CD4-positive, alpha-beta T cell treated with Interleukin-4 for 1 hour (primary cell): ENCODE measurements at places on chromosomes 1 and 21.

GRCh38 chr1:205998457-205999241 lies 4.5 kb downstream of the RAB7B start:
- no peak for DNase-seq

GRCh38 chr1:54399765-54400164 lies 6.4 kb downstream of the SSBP3 start:
- DNase-seq: no peak

DNA sequence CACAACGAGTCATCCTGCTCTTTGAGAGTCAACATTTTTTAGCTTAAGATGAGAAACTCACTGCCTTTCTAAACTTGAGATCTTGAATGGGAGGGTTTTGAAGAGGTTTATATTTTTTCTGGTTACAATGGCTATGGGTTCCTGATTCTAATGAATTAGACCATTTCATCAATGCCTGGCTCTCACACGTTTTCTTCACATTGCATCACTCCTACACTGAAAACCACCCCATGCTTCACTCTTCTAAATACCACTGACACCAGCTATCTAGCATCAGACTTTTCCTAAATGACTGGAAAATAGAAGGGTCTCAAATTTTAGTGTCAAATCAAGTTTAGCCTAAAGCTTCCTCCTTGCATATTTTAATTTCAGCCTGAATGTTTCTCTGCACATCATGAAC lies 606.1 kb upstream of the USP24 start:
- DNase-seq: no peak

DNA sequence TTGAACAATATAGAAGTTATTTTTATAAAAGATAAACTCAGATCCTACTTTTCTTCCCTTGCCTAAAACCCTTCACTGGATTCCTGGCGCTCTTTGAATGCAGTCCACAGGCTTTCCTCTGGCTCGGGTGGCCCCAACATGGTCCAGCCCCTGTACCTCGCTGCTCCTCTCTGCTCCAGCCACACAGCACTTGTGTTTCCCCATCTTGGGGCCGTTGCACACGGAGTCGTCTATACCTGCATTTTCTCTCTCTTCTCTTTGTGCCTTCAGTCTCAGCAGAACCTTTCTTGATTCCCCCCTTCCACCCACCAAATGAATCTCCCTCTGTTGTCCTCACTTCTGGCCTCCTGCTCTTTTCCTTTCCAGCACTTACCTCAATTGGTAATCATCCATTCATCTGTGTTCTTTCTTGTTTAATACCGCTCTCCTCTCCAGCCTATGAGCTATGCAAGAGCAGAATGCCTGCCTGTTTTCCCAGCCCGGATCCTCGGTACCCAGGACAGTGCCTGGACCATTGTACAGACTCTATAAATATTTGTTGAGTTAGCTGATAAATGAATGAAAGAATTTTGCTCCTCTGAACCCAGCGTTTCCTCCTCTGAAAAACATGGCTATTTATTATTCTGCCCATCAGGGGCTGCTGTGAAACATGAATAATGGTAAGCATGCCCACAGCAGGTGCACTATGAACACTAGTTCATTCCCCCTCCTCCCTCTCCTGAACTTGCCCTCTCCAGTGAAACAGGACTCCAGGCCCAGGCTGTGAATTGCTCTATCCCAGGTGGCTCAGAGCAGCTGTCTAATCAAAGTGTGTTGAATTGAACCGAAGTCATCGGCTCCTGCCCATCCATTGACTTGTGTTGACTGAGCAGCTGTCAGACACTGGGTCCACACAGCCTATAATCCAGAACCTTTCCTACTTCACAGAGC lies 266.9 kb downstream of the PTPRU start:
- no peak for DNase-seq

DNA sequence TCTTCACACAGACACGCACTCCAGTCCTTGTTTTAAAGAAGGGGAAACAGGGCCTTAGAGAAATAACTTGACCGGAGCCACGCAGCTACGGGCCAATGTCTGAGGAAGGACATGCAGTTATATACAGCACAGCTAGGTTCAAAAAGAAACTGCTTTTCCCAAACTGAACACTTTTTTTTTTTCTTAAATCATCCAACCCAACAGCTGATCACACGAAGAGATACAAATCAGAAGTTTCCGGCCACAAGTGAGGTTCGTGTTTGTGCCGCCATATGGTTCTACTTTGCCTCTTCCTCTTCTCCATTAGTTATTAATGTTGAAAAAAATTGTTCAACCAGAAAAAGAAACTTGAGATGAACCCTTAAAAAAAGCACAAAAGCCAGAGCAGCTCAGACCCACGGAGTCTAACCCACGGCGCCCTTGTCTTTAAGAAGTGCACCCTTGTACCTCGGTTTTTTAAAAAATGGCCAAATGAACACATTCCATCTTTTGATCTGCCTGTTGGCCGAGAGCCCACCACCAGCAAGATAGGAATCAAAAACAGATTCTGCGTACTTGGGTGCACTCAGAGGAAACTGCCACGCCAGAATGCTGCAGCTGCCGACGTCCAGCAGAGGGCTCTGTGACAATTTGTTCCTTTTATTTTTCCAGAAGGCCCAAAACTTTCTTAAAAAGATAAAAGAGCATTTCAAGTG lies 78.9 kb downstream of the SLC66A1 start:
- DNase-seq: peak; percentile 64

- no peak for DNase-seq
Measured at GRCh38 chr1:52603630-52604029, 1.5 kb downstream of the GPX7 start.

DNA sequence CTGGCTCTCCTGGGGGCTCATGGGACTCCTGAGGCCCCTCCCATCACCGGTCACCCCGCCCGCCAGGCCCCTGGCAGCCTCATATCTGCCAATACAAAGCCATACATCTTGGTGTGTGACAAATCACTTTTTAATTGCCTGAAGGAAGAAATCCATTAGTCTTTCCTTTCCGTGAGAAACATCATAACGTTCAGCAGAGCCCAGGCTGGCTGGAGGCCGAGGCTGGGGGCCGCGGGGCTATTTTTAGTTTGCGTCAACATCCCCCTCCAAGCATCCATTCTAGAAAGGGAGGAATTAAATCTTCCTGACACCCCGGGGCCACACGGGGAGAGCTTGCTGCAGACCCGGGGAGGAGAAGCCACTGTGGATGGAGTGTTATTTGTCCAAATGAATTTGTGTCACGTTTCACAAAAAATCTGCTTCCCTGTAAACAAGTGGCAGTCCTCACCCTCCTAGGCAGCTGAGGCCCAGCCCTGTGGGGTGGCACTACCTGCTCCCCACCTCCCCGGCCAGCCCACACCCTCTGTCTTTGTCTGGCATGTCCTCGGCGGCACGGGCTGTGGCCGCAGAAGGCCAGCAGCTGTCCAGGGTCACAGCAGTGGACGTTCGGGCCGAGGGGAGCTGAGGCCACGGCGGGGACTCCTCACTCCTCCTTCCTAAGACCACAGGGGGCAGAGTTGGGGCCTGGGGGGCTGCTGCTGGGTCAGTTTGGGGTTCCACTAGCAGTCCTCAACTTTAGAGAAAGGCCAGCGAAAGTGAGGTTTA lies 236.9 kb upstream of the VAMP3 start:
- DNase-seq: no peak

DNA sequence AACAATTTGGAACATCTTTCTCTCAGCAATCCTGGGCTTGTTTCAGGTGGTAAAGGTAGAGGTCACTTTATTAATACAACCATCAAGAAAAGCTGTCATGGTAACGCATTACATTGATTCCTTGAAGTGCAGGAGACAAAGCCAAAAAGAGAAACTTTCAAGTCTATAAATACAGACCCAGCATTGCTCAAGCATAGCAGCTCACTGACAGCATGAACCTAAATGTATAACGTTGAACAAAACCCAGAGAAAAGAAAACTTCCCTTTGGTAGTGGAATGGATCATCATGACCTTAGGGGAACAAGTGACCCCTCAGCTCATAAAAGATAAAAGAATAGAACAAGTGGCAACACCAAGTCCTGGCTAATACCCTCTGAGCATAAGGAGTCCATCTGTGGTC lies 332.2 kb downstream of the NTNG1 start:
- no peak for DNase-seq

GRCh38 chr1:113758631-113759332 lies 504 bp downstream of the PHTF1 start:
- DNase-seq: peak; percentile 61

GRCh38 chr1:61839679-61840078 lies 97.4 kb downstream of the PATJ start:
- no peak for DNase-seq

- DNase-seq: no peak
Measured at GRCh38 chr1:218765753-218766152, 407.9 kb upstream of the LYPLAL1 start.

DNA sequence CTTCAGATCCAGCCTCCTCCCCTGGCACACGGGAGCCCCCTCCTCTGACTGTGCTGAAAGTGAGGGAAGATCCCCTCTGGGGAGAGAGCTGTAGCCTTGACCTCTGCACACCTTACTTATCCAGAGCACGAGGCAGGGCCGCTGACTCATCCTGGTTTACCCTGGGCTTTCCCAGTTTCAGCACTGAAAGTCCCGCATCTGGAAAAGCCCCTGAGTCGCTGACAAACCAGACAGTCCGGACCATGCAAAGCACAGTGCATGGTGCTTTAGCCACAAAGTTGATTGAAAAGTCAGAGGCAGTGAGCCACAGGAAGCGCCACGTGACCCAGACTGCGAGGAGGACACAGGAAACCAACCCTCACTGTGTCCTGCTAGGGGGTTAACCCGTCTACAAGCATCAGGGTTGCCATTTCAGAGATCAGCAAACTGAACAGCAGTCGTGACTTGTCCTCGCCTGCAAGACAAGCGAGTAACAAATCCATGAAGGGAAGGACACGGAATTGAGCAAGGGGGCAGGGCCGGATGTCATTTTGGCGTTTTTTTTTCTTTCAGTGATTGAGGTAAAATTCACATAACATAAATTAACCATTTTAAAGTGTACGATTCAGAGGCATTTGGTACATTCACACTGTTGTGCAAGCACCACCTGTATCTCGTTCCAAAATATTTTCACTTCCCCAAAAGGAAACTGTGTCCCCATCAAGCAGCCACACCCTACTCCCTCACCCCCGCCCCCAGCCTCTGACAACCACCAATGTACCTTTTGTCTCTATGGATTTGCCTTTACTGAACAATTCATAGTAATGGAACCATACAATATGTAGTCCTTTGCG lies 19.9 kb upstream of the IFNGR2 start:
- DNase-seq: peak; percentile 89

DNA sequence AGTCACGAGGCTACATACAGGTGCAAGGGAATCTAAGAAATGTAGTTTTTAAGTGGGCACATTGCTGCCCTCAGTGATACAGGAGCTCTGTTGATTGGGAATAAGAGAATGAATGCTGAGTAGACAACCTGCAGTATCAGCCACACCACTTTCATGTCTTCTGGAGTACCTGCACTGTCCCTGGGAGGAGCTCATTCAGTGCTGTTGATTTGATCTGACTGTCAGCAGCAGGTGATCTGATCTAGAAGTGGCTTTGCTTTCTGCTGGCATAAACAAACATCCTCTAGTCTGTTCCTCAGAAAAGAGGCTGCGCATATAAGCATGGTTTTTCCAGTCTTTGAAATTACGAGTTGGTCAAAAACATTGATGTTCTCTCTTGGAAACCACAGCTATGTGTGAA lies 35.5 kb upstream of the LRRC52 start:
- no peak for DNase-seq

GRCh38 chr1:9723926-9724325 lies 72.4 kb downstream of the PIK3CD start:
- no peak for DNase-seq

- DNase-seq: no peak
Measured at GRCh38 chr1:218510153-218510772, 165.1 kb downstream of the TGFB2 start.

DNA sequence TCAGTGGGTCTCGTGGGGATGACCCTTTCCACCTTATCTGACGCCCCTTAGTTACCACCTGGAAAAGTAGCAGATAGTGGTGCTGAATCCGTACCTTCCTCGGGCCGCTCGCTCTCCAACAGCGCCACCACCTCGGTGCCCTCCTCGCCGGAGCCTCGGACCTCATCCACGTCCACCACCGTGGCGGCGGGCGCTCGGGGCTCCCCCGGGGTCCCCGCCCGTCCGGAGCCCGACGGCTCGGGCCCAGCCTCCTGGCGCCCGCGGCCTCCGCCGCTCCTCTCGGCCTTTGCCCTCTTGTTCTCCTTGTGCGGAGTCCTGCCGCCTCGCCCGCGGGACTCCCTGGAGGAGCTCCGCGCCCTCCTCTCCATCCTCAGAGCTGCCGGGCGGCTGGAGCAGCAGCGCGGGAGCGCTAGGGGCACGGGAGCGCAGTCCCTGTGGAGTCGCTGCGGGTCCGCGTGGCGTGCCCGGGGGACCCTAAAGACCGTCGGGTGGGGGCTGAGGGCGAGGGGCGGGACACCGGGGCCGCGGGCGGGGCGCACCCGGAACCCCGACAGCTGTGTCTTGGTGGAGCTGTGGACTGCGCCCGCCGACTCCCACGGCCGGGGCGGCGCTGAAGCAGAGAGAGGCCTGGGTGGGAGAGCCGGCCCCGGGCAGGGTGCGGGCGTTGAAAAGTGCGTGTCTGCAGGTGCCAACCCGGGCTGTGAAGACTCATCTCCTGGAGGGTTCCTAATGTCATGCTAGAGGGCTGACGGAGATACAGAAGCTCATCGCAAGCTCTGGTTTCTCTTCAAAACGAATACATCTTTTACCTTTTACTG lies at the start of gene NPHS2:
NPHS2 (minus strand) TSS at position 452 of the 818 bp plus-strand sequence; CDS start at position 368, 84 bp downstream.
- DNase-seq: no peak

GRCh38 chr1:56787330-56787729 lies 31.9 kb downstream of the FYB2 start:
- no peak for DNase-seq
